ENCODE measurements at places on chromosomes 16 and 17. TPM values are rescaled to one million over a fixed set of nuclear protein-coding genes. Genes with fewer than 3 reads are reported as not detected.

PRCD gene
- total RNA-seq = 11.1 TPM

CES1 gene
- total RNA-seq = 2.5 TPM

IRX3 gene
- total RNA-seq = 0.65 TPM

NXPH3 gene
- total RNA-seq = 0.14 TPM

TEDC2 gene
- total RNA-seq = 1.0 TPM

NPB gene
- 0.28 TPM for total RNA-seq

NPIPB8 gene
- total RNA-seq = not detected

JPH3 gene
- under 0.01 TPM for total RNA-seq

JPT2 gene
- 13.7 TPM for total RNA-seq

NTN3 gene
- 0.74 TPM for total RNA-seq

MYH1 gene
- 0.09 TPM for total RNA-seq

ACSF2 gene
- total RNA-seq = 40.5 TPM

CD300A gene
- not detected for total RNA-seq

TOX3 gene
- not detected for total RNA-seq

HLF gene
- total RNA-seq = not detected

EVI2A gene
- 1.00 TPM for total RNA-seq

FBXW10 gene
- 0.09 TPM for total RNA-seq

GLIS2 gene
- total RNA-seq = 1.7 TPM

CRYBA1 gene
- total RNA-seq = not detected

C17orf50 gene
- not detected for total RNA-seq

VAT1 gene
- 338 TPM for total RNA-seq

ZNF771 gene
- total RNA-seq = 10.5 TPM

LUC7L gene
- 29.2 TPM for total RNA-seq

KRT222 gene
- 0.09 TPM for total RNA-seq

ACAP1 gene
- 2.1 TPM for total RNA-seq

RRAD gene
- 13.5 TPM for total RNA-seq

KRTAP1-1 gene
- not detected for total RNA-seq

NPIPA5 gene
- 0.65 TPM for total RNA-seq

NLRC5 gene
- total RNA-seq = 12.2 TPM

GRB7 gene
- not detected for total RNA-seq

SERPINF2 gene
- total RNA-seq = 0.28 TPM

Measured in smooth muscle cell of bladder (primary cell).